Spinal cord (tissue), 10 donors: ENCODE measurements at places on chromosomes 11 and 22. TPM values are rescaled to one million over a fixed set of nuclear protein-coding genes. Genes with fewer than 3 reads are reported as not detected.

DNA sequence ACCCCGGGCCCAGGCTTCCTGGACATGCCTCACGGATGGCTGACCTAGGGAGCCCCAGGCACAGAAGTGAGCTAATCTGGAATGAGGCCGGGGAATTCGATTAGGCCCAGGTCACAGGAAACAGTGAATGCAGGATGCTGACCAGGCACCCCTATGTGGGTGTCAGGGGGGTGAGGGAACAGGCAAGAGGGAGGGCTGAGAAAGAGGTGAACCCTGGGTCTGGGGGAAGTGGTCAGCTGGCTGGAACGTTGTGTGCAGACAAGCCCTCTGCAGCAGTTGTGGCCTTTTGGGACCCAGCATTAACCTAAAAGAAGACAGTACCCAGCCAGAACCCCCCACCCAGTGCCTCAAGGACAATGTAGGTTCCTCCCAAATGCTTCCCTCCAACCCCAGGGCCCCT, 8.1 kb downstream of the SERHL2 start:
- DNase-seq, result no peak

GRCh38 chr11:29282088-29282487, 734.7 kb downstream of the KCNA4 start:
- DNase-seq, result no peak

- DNase-seq, result no peak
Measured at GRCh38 chr11:16831316-16832192, 93.1 kb downstream of the C11orf58 start.

DNA sequence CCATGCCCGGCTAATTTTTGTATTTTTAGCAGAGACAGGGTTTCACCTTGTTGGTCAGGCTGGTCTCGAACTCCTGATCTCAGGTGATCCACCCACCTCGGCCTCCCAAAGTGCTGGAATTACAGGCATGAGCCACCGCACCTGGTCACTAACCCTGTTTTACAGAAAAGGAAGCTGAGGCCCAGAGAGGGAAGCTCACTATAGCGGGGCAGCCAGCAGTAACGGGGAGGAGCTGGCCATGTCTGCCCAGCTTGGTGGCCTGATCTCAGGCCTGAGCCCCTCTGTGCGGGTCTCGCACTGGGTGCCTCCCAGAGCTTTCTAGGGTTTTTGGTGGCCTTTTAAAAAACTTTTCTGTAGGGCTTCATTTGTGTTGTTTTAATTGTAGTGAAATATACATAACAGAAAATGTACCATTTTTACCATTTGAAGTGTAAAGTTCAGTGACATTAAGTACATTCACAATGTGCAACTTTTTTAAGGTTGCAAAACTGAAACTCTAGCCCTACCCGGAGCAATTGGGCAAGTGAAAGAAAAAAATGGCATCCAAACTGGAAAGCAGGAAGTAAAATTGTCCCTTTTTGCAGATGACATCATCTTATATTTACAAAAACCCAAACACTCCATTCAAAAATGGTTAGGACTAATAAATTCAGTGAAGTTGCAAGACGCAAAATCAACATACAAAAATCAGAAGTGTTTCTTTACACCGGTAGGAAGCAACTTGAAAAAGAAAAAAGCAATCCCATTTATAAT, 14.5 kb upstream of the CYTH4 start:
- no peak for DNase-seq

DNA sequence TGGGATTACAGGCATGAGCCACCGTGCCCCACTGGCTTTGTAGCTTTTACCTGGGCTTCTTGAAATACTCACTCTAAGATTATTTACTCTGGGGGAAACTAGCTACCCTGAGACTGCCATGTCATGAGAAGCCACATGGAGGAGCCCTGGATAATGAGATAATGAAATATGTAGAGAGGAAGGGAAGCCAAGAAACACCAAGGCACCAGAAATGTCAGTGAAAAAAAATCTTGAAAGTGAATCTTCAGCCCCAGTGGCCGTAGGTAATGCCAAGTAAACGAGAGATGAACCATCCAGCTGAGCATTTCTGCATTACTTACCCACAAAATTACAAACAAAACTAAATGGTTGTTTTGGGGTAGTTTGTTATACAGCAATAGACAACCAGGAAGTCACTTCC, 125.6 kb downstream of the APIP start:
- no peak for DNase-seq

DNA sequence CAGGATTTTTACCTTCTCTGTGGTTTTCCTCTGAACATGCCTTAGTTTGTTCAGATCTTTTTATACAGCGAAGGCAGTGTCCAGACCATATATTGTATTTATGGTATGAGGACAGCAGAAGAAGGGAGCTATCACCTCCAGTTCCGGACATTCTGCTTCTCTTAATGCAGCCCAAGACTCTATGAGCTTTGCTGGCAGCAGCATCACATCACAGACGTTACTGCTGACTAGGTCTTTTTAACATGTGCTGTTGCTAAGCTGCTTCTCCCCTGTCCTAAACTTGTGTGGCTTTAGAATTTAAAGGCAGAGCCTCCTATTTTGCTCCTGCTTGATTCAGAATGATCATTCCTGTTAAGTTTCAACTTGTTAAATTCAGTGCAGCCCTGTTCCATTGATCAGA, 13.4 kb downstream of the MICAL2 start:
- no peak for DNase-seq

DNA sequence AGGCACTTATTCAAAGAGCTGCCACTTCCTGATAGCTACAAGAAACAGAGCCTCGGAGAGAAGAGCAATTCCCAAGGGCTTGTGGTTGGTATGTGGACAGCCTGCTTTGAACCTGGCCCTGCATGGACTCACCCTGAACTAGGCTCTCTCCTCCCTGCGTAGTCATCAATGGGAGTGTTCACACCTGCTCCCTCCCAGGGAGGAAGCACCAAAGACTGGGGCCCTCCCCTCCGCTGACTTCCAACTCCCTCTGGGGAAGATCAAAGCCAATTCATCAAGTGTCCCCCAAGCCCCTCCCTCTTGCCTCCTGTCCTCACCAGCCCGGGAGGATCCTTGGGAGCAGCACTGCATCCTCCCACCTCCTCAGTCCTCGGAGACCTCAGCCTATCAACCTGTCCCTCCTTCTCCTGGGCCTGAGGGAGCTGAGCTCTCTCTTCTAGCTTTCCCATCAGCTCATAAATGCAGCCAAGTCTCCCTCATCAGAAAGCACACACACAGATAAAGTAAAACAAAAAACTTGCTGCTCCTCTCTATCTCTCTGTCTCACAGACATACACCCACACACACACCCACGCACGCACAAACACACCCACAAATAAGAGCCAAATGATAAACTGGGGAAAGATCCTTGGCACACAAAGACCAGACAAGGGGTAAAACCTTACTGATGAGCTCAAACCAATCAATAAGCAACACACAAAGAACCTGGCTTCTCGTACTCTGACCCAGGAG, 3.3 kb downstream of the A4GALT start:
- no peak for DNase-seq

GRCh38 chr22:22877523-22878210, 9.9 kb upstream of the IGLL5 start:
- DNase-seq, result no peak

- no peak for DNase-seq
Measured at GRCh38 chr22:23438216-23438615, 141.9 kb downstream of the IGLL1 start.

BTBD18 gene
- not detected for total RNA-seq

LRRC10B gene
- 6.4 TPM for total RNA-seq

CLDN5 gene
- 203 TPM for total RNA-seq

NXPE2 gene
- 0.50 TPM for total RNA-seq
